ENCODE measurements at places on chromosomes 2 and 18.

- no peak for DNase-seq
Measured at GRCh38 chr18:9016633-9017166, 85.8 kb upstream of the NDUFV2 start.

DNA sequence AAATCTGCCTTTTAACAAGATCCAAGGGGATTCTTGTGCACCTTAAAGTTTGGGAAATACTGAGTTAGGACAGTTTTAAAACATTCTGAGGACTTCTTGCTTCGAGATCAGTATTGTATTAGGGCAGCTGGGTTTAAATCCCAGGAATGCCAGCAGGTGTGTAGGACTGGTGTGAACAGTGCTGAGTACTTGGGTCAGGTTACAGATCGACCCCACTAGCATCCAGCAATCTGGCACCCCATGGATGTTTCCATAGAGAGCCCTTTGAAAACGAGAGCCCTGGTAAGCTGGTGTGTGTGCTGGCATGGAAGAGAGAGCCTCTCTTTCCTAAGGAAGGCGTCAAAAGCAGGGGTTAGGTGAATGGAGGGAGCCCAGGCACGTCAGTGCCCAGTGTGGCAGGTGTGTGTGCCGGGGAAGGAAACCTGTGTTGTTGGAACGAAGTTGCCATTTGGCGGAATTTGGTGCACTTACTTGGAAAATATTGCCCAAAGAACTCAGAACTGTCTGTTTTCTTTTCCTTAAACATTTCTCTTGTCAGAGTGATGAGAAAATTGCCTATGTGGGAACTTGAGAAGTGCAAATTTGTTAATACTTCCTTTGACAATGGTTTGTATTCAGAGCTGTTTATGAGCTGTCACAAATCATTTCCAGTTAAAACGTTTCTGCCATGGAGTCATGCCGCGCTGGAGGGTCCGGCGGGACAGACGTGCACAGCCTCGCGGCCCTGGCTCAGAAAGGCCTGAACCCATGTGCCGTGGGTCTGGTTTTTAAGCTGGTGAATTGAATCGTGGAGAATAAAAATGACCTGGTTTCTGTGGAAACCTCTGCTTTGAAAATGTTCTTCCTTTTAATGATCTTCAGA lies 38.1 kb downstream of the LDLRAD4 start:
- DNase-seq, result no peak

GRCh38 chr2:98039085-98039756 lies 43.5 kb upstream of the TMEM131 start:
- DNase-seq, result no peak

- no peak for DNase-seq
Measured at GRCh38 chr2:234914371-234915154, 37.3 kb upstream of the SH3BP4 start.

DNA sequence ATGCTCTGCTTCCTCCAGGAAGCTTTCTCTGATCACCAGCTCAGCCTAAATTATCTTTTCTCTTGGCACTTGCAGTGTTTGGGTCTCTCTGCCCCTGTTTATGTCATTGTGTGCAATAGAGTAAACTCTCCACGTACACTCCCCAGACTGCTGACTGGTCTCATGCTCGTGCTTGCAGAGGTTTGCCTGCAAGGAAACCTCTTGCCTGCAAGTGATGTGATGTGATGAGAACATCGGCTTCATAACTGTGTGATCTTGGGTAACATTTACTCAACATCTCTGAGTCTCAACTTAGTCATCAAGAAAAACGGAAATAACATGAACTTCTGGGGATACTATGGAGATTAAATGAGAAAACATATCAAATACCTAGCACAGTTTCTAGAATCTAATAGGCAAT lies 92.3 kb downstream of the BIN1 start:
- no peak for DNase-seq

DNA sequence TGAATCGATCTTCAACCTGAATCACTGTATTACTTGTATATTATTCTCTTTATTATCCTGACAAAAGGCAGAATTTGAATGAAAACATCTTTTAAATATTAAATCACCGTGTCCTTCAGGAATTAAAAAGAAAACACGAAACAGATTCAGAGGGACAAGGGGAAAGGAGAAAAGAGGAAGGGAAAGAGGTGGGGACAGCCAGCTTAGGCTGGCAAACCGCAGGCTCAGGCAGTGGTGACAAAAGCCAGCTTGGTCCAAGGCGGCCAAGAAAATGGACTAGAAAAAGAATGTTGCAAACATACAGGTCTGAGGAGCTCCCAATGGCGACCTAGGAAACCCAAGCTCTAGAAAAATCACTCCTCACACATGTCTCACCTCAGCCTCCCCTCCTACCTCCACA lies 6.8 kb downstream of the B4GALT6 start:
- no peak for DNase-seq

DNA sequence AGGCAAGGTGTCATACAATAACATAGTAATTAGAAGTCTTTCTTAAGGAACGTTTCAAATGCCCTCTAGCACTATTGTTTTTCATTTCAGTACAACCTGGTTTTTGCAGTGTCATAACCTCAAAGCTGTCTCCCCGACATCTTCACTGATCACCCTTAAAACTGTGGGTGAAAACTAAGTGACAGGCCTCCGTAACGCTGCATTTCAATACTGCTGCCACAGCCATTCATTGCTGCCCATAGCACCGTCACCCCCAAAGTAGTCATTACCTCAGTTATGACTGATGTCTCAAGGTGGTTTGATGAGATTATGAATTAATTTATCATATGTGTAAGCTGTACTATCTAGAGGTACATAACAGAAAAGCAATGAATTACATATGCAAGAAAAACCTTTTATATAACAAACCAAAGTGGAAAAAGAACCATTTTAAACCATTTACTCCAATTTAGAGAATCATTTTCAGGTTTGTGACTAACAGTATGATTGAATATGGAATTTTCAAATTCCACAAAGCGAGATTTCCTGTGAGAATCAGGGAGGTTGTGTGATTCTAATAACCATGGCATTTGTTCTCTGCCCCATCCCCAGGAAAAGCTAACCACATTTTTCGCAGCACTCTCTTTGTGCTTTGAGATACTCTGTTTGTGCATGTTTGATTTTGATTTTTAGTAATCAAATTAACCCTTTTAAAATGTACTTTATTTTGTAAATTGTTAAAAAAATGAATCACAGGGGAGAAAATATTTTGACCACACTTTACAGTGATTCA lies 263.0 kb downstream of the PTGR3 start:
- no peak for DNase-seq

GRCh38 chr18:79574938-79575525 lies 104.6 kb upstream of the CTDP1 start:
- no peak for DNase-seq

All from stimulated activated CD8-positive, alpha-beta memory T cell treated with anti-CD3 and anti-CD28 coated beads, Interleukin-4, amount 100 ng/mL, for 1 hour (primary cell).